ENCODE measurements at places on chromosomes 7 and 10. TPM values are rescaled to one million over a fixed set of nuclear protein-coding genes. Genes with fewer than 3 reads are reported as not detected.

CYP3A4 gene
- total RNA-seq: 0.14 TPM

- DNase-seq: no peak
These were observed 118.4 kb downstream of the GFRA1 start for GRCh38 chr10:116154651-116155050.

GRCh38 chr7:1533547-1534329, 3.2 kb downstream of the MAFK start:
- DNase-seq: no peak

- no peak for DNase-seq
These were observed 164.6 kb downstream of the AUTS2 start for GRCh38 chr7:69762821-69763352.

LFNG gene
- total RNA-seq: 21.1 TPM

- DNase-seq: no peak
These were observed 4.1 kb downstream of the EPDR1 start for GRCh38 chr7:37924491-37925041.

TRIL gene
- not detected for total RNA-seq

DNA sequence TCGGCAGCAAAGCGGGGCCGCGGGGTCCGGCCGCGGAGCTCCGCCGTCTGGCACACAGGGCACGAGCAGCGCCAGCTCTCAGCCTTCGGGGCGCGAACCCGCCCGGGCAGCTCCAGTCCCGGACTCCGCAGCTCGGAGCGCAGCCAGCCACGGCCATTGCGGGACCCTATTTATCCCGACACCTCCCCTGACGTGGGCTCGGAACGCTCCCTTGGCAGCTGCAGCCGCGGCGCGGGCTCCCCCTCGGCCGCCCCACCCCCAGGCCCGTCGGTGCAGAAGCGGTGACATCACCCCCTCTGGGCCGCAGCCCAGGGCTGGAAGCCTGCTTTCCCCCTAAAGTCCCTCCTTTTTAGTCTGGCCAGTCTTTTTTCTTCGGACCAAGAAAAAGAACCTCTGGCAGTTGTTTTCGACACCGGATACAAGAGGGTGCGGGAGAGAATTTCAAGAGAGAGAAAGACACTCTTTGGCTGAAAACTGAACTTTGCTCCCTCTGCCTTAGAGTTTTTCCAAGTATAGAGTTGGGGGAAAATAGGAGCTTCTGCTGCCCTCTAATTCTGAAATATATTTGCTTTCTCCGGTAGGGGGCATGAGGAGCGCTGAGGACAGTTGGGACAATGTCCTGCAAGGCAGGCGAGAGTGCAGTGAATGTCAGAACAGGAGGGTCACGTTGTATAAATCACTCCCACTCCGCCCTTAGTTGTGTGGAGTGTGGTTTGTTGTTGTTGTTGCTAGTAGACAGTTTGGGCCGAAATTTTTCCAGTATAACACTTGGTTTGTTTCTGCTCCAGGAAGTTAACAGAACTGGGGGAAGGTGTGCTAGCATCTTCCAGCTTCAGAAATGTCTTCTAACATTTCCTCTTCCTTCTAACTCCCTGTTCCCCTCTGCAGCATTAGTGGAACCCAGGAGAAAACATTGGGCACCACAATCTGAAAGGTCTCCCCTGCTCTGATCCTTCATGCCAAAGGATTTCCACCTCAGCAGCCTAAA, at the start of gene SFRP4:
Gene SFRP4, minus strand, starts transcription at position 145 of the 988 bp plus-strand sequence. CDS start 280 bp downstream, outside the sequence.
- no peak for DNase-seq

DNA sequence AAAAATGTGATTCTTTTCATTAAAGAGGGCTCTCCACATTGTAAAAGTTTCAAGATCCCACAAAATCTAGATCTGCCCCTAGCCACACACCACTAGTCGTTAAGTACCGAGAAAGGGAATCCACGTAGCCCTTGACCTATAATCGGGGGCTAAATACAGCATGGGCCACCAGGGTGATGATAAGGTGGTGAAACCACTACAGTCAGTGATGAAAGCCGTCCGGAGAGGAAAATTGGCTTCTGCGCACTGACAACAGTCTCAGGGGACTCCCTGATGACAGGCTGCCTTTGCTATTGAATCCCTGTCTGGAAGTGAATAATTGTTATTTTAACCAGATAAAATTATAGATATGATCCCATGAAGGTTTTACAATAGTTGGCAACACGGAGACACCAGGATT, 4.6 kb downstream of the TECTB start:
- no peak for DNase-seq

DNA sequence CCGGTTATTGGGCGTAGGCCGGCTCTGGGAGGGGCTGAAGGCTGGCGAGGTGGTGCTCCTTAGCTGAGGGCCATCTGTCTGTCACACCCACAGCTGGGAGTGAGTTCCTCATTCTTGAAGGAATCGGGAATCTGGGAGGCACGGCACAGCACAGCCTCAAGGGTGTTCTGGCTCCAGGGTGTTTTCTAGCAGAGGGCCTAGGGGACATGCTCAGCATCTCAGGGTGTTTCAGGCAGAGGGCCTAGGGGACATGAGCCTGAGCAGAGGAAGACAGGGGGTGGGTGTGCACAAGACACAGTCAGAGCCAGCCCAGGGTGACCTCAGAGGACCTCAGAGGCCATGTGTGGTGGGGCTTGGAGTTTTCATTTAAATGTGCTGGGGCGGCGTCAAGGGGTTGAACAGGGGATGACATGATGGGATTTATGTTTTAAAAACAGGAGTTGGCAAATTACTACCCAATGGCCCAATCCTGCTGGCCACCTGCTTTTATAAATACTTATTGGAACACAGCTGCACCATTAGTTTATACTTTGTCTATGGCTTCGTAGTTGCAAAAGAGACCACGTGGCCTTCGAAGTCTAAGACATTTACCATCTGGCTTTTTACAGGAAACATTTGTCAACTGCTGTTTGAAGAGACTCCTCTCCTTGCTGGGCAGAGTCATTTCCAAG, 121.6 kb downstream of the PRKAG2 start:
- no peak for DNase-seq

GRCh38 chr7:156003220-156004162, 191.2 kb upstream of the SHH start:
- DNase-seq: no peak

NKX6-2 gene
- total RNA-seq: not detected

DNA sequence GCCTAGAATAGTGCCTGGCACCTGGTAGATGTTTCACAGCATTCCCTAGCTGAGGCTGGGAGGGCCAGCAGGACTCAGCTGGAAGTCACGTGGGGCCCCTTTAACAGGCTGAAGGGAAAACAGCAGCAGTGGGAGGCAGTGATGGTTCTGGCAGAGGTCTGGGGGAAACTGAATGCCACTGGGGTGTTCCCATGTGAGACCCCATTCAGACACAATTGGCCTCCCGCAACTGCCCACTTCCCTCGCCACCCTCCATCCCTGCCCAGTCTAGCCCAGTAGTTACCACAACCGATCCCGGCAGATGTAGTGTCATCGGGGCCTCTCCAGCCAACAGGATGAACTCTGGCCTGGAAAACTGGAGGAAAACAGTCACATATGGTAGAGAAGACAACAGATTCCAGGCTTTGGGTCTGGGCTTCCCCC, 38.3 kb downstream of the FRMPD2 start:
- no peak for DNase-seq

VSTM4 gene
- not detected for total RNA-seq

SH2B2 gene
- total RNA-seq: 0.84 TPM

AKR1B15 gene
- total RNA-seq: not detected

GRCh38 chr7:116970238-116970910, 17.1 kb downstream of the ST7 start:
- DNase-seq: no peak

DNA sequence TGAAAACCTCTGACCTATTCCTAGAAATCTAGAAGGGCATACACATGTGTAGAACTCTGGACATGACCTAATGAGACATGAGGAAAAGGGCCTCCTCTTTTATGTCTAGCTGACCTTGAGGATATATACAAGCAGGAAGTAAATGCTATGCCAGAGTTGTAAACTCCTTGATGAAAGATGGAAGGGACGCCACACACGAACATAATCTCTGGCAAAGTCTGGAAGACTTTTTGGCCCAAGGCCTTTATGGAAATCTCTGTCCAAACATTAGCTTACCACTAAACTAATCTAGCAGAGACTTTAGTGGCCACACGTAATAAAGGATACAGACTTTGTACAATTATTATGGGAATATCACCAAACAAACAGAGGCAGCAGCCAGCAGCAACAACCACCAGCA, 138.1 kb upstream of the THSD7A start:
- DNase-seq: no peak

DNA sequence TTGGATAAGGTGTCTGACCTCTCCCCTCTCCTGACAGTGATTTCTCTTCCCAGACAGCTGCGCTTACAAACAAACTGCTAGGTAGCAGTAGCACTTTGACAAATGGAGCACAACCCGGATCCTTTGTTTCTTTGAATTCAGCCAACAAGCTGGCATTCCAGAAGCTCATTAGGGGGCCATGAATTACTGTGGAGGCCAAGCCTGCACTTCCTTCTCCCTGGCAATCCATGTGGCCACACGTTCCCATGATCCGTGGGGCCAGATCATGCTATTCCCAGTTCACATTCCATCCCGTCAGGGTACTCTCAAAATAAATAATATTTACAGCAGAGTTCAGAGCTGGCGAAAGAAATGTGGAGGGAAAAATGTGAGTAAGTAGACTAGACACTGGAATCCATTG, 172.4 kb downstream of the PRPF18 start:
- no peak for DNase-seq
